Suppressor macrophage treated with lipopolysaccharide for 4 hours (primary cell): ENCODE measurements at places on chromosomes 4 and X.
A peak's percentile ranks its signal among the peaks of the same experiment; 100 is the strongest.

DNA sequence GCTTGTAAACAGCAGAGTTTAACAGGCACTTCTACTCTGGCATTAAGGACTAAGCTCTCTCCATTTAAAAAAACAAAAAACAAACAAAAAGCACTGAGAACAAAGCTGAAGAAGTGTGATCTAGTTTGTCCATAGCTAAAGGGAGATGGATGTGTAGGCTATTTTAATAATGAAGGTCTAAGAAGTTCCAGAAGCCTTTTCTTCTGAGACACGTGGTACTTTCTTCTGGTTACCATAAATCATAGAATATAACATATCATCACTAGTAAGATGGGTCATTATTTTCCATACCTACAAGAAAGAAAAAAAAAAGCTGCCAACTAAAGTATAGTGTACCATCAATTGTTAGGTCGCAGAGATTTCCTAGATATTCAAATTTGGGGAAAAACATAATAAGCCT lies 722 bp upstream of the NBDY start:
- DNase-seq = no peak

DNA sequence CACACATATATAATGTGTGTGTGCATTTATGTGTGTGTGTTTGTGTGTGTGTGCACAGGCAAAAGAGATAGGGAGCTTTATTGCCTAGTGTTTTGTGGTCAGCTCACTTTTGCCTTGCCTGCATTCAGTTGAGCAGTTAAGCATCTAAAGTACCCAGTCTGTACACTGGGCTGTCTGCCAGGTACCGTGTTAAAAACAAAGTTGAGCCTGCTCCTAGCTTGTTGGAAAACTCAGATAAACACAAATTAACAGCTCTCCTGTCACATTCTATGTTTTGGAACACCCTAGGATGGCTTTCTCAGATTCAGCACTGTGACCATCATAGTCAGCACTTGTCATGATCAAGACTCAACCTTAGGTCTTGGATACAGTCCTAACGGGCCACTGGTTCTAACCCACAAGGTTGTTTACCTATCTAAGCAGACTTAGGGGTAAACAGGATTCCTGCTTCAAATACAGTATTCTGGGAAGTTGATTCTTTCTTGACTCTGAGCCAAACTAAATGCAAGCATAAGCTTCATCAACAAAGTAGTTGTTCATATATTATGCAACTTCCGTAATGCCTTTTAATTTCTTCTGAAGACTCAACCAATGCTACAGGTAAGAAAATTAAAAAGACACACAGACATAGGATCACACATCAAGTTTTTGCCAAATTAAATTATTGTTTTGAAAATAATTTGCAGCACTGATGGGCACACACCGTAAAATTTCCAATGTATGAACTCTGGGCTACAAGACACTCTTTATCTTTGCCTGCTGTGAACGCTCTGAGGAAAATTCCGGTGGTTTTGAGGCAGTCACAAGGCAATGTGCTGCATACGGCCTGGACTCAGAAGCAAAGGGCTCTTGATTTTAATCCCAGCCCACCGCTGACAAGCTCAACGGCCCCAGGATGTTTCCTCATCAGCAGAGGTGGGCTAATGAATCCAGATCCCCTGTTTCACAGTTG lies 11.3 kb upstream of the CD99 start:
- DNase-seq = no peak

DNA sequence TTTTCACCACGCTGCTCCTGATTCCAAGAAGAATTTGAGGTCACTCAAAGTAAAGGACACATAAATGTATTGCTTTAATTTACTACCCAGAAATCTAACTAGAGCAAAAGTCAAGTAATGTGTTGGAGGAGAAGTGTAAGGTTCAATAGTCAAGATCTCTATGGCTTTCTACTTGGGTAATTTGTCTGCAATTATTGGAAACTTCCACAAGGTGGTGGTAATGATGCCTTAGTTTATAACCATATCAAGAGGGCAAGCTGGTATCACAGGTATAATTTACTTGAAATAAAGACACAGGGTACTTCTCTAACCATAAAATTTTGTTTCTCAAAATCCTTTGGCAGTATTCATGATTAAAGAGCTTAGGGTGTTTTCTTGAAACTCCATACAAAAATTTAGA lies 10.2 kb upstream of the GRIA3 start:
- peak; percentile 0 for DNase-seq

DNA sequence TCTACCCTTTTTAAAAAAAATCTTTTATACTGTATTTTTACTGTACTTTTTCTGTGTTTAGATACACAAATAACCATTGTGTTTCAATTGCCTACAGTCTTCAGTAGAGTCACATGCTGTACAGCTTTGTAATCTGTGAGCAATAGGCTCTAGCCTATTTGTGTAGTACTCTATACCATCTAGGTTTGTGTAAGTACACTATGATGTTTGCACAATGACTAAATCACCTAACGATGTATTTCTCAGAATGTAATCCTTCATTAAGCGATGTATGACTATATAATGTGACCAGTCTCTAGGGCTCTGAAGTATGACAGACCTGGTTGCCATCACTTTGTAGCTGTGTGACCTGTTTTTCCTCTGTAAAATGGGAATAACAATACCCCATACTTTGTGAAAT lies 14.2 kb upstream of the DCAF4L1 start:
- DNase-seq = no peak

DNA sequence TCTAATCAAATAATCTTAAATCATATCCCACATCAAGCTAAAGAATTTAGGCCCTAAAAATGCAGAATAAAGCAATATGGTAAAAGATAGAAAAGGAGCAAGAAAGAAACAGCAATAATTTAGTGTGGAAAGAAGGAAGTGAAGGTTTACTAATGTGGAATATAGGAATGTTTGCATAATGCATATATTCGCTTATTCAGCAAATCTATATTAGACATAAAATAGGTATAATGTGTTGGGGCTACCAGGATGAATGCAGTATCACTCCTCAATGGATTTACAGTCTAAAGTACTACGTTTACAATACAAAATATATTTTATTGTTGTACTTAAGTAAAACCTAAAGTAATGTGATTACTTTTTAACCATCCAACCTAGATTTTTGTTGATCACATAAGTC lies 4.7 kb downstream of the CENPE start:
- DNase-seq = no peak

GRCh38 chrX:30992381-30992904 lies 79.4 kb downstream of the FTHL17 start:
- no peak for DNase-seq

- DNase-seq = no peak
Measured at GRCh38 chr4:147741190-147741788, 9.4 kb downstream of the ARHGAP10 start.

DNA sequence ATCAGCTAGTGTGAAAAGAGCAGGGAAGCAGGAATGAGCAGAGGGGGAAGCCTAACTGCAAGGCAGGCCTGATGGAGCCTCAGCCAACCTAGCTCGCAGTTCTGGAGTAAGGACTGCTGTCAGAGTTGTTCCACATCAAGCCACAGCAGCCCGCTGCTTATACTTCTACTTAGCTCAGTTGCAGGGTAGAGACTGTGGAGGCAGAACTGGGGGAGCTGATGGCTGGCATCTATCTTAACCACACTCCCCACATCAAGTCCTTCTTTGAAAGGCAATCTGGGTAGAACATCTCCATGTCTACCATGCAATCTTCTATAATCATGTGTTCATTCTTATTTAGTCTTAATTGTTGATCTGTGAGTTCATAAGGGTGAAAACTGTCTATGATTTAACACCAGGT lies 46.1 kb downstream of the DDX60 start:
- no peak for DNase-seq

DNA sequence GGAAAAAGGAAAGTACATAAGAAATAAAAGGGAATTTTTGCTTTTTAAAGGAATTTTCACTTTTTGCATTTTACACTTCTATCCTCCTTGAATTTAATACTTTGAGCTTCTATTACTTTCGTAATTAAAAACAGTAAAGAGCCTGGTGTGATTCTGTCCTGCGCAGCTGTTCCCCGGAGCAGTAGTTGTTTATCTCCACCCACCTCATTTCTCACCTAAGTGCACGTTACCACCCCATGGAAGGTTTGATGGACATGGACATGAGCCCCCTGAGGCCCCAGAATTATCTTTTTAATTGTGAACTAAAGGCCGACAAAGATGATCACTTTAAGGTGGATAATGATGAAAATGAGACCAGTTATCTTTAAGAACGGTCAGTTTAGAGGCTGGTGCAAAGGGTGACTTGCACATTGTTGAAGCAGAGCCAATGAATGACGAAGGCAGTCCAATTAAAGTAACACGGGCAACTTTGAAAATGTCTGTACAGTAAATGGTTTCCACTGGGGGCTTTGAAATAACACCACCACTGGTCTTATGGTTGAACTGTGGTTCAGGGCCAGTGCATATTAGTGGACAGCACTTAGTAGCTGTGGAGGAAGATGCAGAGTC lies 52.1 kb upstream of the TEX13D start:
- DNase-seq = no peak

- DNase-seq = peak; percentile 50
Measured at GRCh38 chr4:73816814-73817213, 19.7 kb upstream of the CXCL6 start.

GRCh38 chr4:146190456-146190855 lies 14.9 kb downstream of the LSM6 start:
- no peak for DNase-seq

GRCh38 chr4:146633471-146633800 lies 5.3 kb upstream of the POU4F2 start:
- no peak for DNase-seq

GRCh38 chr4:140095694-140096482 lies 58.1 kb downstream of the MAML3 start:
- DNase-seq = peak; percentile 92

GRCh38 chrX:132127743-132128142 lies at the start of gene FRMD7:
Gene FRMD7 (minus strand): TSS chrX:132128020. CDS start chrX:132127844, 176 bp downstream.
- DNase-seq = no peak

- DNase-seq = peak; percentile 67
Measured at GRCh38 chr4:54315561-54316538, 86.8 kb downstream of the PDGFRA start.

- no peak for DNase-seq
Measured at GRCh38 chr4:73620115-73620792, at the start of gene RASSF6. Gene RASSF6 (minus strand): TSS chr4:73620436. CDS start chr4:73611795, 8,641 bp downstream.

DNA sequence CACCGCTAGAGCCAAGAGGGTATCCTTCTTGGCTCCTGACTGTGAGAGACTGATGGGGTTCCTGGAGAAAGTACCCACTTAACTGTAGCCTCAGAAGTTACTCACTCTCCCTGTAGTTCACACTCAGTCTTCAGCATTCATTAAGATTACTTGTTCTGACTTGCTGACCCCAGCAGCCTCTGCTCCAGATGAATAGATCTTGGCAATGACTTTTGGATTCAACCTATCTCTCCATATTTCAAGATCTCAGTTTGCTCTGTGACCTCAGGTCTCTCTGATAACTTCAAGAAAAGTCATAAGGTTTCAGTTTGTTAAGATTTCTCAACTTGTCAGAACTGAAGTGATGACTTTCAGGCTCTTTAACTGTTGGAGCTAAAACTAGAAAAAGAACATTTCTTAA lies 825.6 kb downstream of the PCDH7 start:
- DNase-seq = no peak

- no peak for DNase-seq
Measured at GRCh38 chrX:149799095-149799714, 17.5 kb downstream of the MAGEA9 start.

DNA sequence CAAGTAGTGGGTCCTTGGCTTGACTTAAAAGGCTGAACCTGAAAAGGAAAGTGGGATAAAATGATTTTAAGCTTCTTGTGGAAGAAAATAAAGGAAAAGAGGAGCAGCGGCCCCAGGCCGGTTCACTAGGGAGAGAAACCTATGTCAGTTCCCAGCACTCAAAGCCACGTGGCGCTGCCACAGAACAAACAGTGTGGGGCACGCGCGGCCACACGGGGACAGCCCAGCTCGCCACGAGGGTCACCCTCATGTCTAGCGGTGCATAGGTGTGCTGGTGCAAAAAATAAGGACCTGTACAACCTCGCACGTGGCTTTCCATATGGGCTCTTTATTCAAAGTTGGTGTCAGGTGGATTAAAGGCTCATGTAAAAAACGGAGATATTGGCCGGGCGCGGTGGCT lies 17.1 kb downstream of the MSANTD1 start:
- DNase-seq = no peak

GRCh38 chrX:68918202-68918601 lies 89.4 kb downstream of the EFNB1 start:
- DNase-seq = no peak

GRCh38 chr4:3148926-3149325 lies 74.4 kb downstream of the HTT start:
- DNase-seq = no peak

DNA sequence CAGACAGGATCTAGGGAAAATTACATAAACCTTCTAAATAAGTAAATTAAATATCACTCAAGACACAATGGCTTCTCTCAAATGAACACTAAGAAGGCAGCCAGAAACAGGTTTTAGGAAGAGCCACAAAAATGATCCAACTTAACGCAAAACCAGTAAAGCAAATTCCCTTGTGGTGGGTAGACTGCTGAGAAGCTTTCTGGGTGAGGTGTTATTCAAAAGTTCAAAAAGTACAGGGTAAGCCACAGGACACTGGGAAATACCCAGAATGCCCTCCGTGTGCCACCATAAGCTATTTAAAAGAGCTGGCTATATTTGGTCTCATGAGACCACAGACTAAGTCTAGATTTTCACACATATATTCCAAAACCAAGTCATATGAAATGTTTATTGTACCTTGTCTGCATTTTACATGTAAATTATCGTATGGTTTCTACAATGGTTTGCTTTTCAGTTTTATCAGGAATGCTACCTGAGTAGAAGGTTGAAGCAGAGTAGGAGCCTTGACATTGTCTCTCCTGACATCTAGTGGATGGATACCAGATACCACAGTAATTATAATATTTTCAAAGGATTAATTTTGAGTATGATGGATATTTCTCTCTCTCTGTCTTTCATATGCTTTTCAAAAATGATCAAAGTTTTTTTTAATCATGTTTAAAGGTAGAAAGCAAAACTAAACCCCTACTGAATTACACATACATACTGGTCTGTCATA lies 109.3 kb upstream of the KLHL13 start:
- no peak for DNase-seq

DNA sequence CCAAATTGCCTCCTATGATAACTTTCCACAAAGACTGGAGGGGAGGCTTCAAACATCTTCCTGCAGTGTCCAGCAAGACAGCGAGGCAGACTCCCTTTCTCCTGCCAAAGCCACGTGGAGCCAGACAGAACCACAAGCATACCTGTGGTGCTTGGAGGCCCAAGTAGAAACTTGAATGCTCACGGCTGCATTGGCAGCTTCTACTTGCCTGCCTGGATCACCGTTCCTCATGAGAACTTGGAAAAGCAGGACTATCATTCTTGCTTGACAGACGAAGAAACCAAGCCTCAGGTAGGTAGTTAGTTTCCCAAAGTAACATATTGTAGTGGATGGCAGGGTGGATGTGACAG lies 216.3 kb upstream of the SFRP2 start:
- DNase-seq = no peak

- no peak for DNase-seq
Measured at GRCh38 chr4:6446538-6447451, 25.6 kb downstream of the PPP2R2C start.
